ENCODE measurements at places on chromosomes 4 and X.

DNA sequence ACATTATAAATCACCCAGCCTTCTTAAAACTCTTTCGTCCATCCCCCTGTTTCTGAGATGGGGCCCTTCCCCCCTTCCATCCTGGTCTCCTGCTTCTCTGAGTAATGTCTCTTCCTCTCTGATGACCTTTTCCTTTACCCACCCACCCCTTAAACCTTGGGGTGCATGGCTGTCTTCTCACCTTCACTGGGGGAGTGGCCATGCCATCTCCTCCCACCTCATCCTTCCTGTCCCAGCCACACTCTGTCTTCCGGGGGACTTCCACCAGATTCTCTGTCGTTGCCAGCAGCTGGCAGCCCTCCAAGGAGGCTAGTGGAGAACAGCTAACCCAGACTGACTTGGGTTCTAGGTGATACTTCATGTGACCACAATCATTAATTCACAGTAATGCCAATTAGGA, 83.2 kb upstream of the SCML1 start:
- DNase-seq, result no peak

DNA sequence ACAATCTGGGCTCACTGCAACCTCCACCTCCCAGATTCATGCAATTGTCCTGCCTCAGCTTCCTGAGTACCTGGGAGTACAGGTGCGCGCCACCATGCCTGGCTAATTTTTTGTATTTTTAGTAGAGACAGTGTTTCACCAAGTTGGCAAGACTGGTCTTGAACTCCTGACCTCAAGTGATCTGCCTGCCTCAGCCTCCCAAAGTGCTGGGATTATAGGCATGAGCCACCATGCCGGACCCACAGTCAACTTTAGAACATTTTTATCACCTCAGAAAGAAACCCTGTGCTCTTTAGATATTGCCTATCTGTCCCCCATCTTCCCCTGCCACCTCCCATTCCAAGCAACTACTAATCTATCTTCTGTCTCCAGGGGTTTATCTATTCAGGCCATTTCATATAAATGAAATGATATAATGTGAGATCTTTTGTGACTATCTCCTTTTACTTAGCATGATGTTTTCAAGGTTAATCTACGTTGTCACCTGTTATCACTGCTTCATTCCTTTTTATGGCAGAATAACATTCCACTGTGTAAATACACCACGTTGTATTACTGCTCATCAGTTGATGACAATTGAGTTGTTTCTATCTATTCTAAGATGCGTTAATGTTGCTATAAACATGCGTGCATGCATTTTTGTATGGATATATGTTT, 44.3 kb upstream of the GALNT7 start:
- DNase-seq, result no peak

GRCh38 chr4:76377481-76377901, 43.5 kb downstream of the CCDC158 start:
- no peak for DNase-seq

DNA sequence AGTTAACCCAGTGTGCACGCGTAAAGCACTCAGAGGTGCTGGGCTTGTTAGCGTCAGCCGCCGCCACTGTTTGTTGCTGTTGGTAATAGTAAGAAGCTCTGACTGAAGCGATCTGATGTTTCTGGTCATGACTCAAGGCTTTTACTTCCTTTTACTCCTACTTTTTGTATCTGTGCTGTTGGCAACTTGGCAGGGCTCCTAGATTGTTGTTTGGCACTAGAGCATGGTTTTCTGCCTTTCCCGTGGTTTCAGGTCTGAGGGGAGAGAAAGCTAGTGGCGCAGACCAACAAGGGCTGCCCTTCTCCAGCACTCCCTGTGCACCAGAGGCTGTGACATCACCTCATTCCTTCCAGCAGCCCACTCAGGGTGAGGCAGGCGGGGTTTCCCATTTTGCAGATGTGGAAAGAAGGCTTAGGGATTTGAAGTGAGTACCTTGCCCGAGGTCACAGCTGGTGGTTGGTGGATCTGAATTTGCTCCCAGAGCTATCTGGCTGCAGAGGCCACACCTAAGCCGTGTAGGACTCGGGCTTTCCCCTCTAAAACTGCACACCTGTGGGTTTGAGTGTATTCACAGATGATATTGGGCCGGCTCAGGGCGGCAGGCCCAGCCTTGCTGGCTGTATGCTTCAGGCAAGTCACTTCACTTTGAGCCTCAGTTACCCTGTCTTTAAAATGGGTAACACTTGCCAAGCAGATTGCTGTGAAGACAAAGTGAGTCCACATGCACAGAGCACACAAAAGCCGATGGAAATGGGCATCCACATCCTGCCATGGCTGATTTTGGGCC, 51.2 kb upstream of the TADA2B start:
- no peak for DNase-seq

DNA sequence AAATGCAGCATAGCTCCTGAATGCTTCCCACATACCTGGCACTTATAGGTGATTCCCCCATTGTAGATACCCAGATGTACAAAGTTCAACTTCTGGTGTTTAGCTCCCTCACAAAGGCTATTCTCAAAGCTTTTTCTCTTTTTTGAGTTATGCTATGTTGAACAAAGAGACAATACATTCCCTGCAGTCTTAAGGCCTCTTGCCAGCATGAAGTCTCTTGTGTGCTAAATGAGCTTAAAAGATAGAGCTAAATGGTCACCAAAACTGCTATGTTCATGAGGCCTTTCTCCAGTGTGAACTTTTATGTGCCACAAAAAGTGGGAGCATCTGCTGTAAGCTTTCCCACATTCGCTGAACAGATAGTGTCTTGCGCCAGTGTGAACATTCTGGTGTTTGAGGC, 111.2 kb upstream of the TMEM47 start:
- DNase-seq, result no peak

GRCh38 chr4:82559735-82560120, 2.1 kb downstream of the TMEM150C start:
- DNase-seq, result no peak

DNA sequence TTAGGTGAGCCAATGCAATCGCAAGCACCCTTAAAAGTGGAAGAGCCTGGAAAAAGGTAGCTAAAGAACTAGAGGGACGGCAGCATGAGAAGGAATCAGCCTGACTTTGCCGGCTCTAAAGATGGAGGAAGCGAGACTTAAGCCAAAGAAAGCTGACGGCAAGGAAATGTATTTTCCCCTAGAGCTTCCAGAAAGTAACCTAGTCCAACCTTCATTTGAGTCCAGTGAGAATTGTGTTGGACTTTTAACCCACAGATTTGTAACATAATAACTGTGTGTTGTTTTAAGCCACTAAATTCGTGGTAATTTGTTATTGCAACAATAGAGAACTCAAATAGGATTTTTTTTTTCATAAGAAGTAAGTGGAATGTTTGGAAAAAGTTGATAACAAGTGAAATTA, 212.7 kb upstream of the C1QTNF7 start:
- DNase-seq, result no peak

- no peak for DNase-seq
These were observed 98.8 kb downstream of the COX18 start for GRCh38 chr4:72970756-72971155.

- no peak for DNase-seq
These were observed 25.1 kb downstream of the FHDC1 start for GRCh38 chr4:152961014-152961772.

DNA sequence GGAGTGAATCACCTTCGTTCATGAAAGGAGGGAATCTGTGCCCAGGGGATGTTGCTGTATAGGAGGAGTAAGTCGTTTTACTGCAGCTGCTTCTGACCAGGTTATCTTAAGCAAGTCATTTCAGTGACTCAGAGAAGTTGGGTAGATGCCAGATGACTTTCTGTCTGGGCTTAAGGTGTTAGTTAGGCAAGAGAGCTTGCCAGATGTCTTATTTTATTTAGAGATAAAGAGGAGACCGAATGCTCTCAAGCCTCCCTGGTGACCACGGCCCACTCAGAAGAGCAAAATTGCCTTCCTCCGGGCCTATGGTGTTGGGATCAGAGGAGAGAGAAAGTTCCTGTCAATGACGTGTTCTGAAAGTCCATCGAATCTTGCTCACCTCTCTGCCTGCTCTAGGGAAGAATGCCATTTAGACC, 16.3 kb upstream of the ZNF827 start:
- no peak for DNase-seq

- DNase-seq, result no peak
These were observed 65.7 kb downstream of the SHROOM2 start for GRCh38 chrX:9851890-9852289.

- no peak for DNase-seq
These were observed 270.1 kb downstream of the GALNTL6 start for GRCh38 chr4:172083272-172083671.

DNA sequence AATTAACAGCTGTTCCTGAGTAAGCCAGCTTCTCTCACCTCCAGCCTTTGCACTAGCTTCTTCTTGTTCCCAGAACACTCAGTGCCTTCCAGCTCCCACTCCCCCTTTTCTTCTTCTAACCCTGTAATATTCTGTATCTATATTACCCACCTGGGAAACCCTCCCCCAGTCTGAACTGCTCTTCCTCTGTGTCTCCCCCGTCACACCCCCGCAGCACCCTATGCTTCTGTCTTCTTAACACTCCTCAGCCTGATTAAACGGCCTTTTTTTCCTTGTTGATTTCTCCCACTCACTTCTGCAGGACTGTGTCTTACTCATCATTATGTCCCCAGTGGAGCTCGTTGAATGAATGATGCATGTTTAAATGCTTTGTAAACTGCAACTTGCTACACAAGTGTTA, 9.0 kb upstream of the LONRF3 start:
- DNase-seq, result no peak

GRCh38 chr4:41258783-41259182, 2.1 kb downstream of the UCHL1 start:
- DNase-seq, result peak; percentile 45

DNA sequence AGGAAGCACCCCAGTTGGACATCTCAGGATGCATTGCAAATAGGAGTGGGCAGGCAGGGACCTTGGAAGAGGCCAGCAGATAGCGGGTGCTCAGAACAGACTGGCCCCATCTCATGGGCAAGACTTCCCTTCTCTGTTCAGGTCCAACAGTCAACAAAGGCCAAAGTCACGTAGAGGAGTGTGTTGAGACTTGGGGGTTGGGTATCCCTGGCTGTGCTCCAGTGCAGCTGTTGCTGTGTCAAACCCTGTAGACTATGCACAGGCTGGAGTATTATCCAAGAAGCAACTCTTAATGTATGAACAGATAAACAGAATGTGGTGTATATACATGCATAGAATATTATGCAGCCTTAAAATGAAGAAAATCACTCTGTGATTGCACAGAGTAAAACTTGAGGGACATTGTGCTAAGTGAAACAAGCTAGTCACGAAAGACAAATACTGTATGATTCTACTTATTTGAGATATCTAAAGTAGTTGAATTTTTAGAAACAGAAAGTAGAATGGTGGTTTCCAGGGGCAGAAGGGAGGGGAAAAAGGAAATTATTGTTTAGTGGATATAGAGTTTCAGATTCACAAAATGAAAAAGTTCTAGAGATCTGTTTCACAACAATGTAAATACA, 192.1 kb upstream of the LCORL start:
- DNase-seq, result no peak

DNA sequence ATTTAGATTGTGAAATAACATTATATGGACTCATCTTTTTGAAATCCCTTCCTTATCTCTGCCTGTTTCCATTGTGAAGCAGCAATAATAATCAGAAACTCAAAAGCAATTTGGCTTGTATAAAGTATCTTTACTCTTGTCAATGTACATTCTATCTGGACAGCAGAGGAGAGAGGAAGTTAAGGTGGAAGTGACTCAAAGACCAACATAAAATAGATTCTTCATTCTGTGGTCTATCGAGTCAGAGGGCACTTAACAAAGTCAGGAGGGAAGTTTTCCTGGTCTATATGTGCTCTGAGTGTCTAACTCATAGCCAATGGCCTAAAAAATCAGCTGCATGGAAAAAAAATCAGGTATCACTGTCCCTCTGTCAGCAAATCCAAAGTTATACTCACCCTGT, 155.5 kb downstream of the EMCN start:
- DNase-seq, result no peak

DNA sequence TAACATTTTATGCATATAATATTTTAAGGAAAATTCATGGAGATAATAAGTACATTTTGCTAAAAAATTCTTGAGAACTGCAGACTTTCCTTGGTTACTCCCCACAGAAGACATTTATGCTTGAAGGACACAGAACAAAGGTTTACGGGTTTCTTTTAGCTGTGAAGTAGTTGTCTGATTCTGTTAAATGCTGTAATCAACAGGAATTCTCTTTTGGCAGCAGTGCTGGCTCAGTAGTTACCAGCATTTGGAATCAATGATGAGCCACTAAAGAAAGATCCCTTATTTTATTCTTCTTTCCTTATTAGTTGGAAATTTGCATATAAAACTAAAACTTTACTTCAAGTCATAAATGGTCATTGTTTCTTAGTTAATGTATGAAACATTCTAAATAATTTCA, 199.3 kb upstream of the FAT4 start:
- no peak for DNase-seq

- no peak for DNase-seq
These were observed 61.9 kb downstream of the TSC22D3 start for GRCh38 chrX:107713543-107714205.

GRCh38 chr4:40684404-40684803, 54.7 kb upstream of the RBM47 start:
- no peak for DNase-seq

- no peak for DNase-seq
These were observed 104.7 kb upstream of the TTC29 start for GRCh38 chr4:147050356-147050765.

GRCh38 chrX:64977830-64978229, 1.6 kb upstream of the ZC4H2 start:
- no peak for DNase-seq

- no peak for DNase-seq
These were observed 45.5 kb downstream of the VCX2 start for GRCh38 chrX:8125566-8125965.

DNA sequence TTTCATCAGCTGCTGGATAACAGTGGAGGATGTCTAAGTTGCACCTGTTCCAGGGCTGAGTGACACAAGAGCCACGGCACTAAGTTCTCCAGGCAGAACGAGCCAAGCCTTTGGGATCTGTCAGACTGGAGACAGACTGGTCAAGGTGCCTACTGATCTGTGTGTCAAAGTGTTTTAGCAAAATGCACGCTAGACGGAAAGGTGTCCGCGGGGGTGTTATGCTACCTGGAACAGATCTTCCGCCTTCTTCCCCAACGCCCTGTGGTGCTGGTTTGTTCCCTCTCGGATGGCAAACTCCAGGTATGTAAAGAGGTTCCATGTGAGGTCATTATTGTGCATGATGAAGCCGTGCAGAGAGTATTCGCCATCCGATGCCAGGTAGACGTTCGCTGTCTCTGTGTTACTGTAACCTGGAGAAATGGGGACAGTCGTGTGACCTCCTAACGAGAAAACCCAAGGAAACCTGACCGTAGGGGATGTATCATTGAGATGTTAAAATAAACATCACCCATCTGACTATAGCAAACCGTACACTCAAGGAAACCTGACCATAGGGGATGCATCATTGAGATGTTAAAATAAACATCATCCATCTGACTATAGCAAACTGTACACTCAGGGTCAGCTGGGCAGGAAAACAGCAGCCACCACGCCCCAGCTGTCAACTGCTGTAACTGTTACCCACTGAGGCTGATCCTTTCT, 29.7 kb upstream of the SLC25A6 start:
- no peak for DNase-seq

GRCh38 chrX:13203271-13203670, 116.6 kb downstream of the ATXN3L start:
- no peak for DNase-seq

GRCh38 chrX:118218079-118218478, 101.5 kb upstream of the KLHL13 start:
- DNase-seq, result no peak

Measured in NCI-H2081 (cell line).